ENCODE measurements at places on chromosomes 13 and 19. TPM values are rescaled to one million over a fixed set of nuclear protein-coding genes. Genes with fewer than 3 reads are reported as not detected.
A peak's percentile ranks its signal among the peaks of the same experiment; 100 is the strongest.

GRCh38 chr19:4327252-4327876 lies 11.3 kb downstream of the STAP2 start:
- H3K4me1 ChIP-seq, result peaks cover 11% of the 10 kb centered on the region
- H3K36me3 ChIP-seq, result no peaks in the 10 kb centered on the region

GRCh38 chr19:55993492-55993891 lies 6.9 kb downstream of the NLRP5 start:
- H3K27me3 ChIP-seq, result no peaks in the 10 kb centered on the region
- DNase-seq, result no peak
- no peak overlapping the region for H3K4me3 ChIP-seq
- H3K36me3 ChIP-seq, result no peaks in the 10 kb centered on the region

- no peaks in the 10 kb centered on the region for H3K27me3 ChIP-seq
- no peak overlapping the region for H3K27ac ChIP-seq
- no peaks in the 10 kb centered on the region for H3K4me1 ChIP-seq
- H3K4me3 ChIP-seq, result no peak overlapping the region
- no peaks in the 10 kb centered on the region for H3K36me3 ChIP-seq
- no peak for DNase-seq
These were observed 293.5 kb downstream of the SPRY2 start for GRCh38 chr13:80047406-80047805.

GRCh38 chr19:23101241-23101640 lies 15.6 kb upstream of the ZNF730 start:
- H3K27me3 ChIP-seq, result no peaks in the 10 kb centered on the region
- H3K27ac ChIP-seq, result no peak overlapping the region
- H3K36me3 ChIP-seq, result no peaks in the 10 kb centered on the region
- no peak overlapping the region for H3K4me3 ChIP-seq

GRCh38 chr13:95003019-95003813 lies 290.9 kb upstream of the SOX21 start:
- no peak overlapping the region for H3K4me3 ChIP-seq
- H3K27me3 ChIP-seq, result peaks cover 4% of the 10 kb centered on the region
- H3K36me3 ChIP-seq, result no peaks in the 10 kb centered on the region
- DNase-seq, result no peak
- no peaks in the 10 kb centered on the region for H3K4me1 ChIP-seq

GRCh38 chr13:45042539-45042938 lies 53.2 kb downstream of the GPALPP1 start:
- H3K27me3 ChIP-seq, result no peaks in the 10 kb centered on the region
- no peaks in the 10 kb centered on the region for H3K4me1 ChIP-seq
- no peak for DNase-seq
- no peak overlapping the region for H3K27ac ChIP-seq

DNA sequence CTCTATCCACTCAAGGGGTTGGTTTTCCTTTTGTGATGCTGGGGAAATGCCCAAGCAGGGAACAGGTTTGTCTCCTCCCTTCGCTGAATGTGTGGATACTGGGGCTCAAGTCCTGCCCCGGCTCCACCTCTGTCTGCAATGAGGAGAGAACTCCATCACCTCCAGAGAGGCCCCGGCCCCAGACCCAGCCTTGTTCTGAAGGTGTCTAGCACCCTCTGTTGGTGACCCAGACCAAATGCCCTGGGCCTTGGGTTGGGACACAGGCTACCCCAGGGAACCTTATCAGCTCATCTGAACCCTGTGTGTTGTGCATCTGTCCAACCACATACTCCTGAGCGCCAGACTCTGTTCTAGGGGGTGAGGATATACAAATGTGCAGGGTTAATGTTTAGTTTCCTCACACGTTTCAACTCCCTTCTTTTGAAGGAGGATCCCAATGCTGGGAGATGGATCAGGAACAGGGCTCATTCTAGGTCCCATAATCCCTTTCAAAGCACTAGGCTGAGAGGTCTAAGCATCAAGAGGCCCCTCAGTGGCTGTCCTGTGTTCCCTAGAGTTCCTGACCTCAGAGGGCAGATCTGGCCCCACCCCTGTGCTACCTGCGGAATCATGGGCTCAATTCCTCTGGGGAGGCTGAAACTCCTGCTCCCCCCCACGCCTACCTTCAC lies 112.5 kb upstream of the SLC7A1 start:
- no peaks in the 10 kb centered on the region for H3K4me1 ChIP-seq
- peak; percentile 8 for DNase-seq
- no peaks in the 10 kb centered on the region for H3K36me3 ChIP-seq
- no peak overlapping the region for H3K27ac ChIP-seq

DNA sequence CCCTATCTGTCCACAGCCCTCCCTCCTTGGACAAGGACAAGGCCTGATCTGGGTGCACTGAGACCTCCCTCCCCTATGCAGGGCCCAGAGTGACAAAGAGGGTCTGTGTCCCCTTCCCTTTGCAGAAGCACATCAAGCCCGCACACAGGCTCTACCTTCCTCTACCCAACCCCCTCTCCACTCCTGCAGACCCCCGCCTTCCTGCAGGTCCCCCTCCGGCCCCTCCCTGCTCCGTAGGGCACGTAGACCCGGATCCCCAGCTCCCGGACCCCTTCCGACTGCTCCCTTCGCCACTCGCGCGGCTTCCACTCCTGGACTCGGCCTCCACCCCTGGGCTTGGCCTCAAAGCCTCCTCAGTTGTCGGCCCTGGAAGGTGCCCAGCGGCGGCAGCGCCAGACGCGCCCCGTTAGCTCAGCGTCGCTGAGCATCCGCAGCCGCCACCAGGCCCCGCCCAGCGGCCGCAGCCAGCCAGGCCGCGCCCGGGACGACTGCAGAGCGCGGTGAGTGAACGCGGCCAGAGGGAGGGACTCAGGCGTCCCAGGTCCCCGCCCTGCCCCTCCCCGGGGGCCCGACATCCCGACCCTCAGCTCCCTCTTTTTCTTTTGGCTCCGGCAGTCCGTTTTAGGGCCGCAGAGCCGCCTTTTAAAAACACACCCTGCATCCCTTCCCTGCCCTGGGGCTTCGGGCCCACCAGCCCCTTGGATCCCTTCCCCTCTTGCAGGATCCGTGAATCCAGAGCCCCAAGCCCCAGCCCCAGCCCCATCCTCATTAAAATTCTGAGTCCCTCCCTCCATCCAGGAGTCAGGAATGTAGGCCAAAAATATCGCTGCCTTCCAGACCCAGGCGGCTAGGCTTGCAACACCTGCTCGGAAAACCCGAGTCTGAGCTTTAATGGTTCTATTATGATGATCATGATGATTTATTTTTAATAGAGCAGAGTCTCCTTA lies 1.5 kb upstream of the MYADM start:
- DNase-seq, result peak; percentile 72
- H3K27ac ChIP-seq, result peak overlapping the region; percentile 97
- no peaks in the 10 kb centered on the region for H3K27me3 ChIP-seq
- H3K4me3 ChIP-seq, result peak overlapping the region; percentile 60

- no peaks in the 10 kb centered on the region for H3K36me3 ChIP-seq
- no peak for DNase-seq
- H3K4me3 ChIP-seq, result no peak overlapping the region
- H3K27me3 ChIP-seq, result no peaks in the 10 kb centered on the region
- H3K27ac ChIP-seq, result no peak overlapping the region
These were observed 189.5 kb downstream of the LMO7 start for GRCh38 chr13:75825594-75825993.

DNA sequence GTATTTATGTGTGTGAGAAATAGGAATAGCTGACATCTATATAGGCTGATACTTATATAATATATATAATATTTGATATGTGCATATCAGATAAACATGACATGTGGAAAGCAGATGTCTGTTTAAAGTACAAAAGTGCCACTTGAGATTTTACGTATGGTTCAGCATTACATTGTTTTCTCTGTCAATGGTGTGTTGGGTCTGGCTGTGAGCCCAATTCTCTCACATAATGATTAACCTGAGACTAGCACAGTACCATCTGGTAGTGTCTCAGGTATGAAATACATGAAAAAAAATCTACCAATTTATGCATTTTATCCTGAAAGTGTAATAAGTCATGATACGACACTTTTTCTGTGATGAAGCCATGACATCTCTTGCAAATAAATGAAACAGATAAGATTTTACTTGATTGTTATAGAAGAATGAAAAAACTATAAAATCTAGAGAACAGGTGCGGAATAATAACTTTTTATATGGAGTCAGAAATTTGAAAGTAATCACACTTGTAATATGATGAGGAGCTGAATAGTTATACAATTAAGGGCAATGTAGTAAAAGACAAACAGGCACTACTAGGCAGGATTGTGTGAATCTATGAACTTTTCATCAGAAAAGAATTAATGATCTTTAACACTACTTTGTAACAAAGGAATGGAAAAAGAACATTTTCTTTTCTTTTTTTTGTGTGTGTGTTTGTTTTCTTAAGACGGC lies 1405.0 kb downstream of the OLFM4 start:
- no peak for DNase-seq
- no peak overlapping the region for H3K27ac ChIP-seq
- no peak overlapping the region for H3K4me3 ChIP-seq

DNA sequence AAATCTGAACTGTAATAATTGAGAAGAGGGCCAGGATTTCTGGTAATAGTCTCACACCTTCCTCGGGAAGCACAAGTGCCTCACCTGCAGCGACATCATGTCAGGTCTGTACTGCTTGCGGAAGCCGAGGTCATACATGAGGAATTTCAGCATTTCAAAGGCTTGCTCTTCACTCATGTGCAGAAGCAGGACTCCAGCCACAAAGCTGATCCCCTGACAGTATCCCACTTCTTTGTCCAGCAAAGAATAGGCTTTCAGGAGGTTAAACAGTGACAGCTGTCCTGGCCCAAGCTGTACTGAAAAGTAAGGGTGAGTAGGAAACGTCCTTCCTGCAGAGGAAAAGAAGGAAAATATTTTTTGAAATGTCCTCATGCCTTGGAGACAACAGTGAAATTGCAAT lies 182.7 kb downstream of the TBC1D4 start:
- H3K27ac ChIP-seq, result no peak overlapping the region
- no peak for DNase-seq
- H3K27me3 ChIP-seq, result no peaks in the 10 kb centered on the region
- H3K36me3 ChIP-seq, result peaks cover 11% of the 10 kb centered on the region
- peaks cover 12% of the 10 kb centered on the region for H3K4me1 ChIP-seq

GRCh38 chr13:95247852-95248251 lies 53.4 kb downstream of the ABCC4 start:
- no peak overlapping the region for H3K27ac ChIP-seq
- no peaks in the 10 kb centered on the region for H3K4me1 ChIP-seq
- no peak for DNase-seq
- no peaks in the 10 kb centered on the region for H3K27me3 ChIP-seq
- no peaks in the 10 kb centered on the region for H3K36me3 ChIP-seq

DNA sequence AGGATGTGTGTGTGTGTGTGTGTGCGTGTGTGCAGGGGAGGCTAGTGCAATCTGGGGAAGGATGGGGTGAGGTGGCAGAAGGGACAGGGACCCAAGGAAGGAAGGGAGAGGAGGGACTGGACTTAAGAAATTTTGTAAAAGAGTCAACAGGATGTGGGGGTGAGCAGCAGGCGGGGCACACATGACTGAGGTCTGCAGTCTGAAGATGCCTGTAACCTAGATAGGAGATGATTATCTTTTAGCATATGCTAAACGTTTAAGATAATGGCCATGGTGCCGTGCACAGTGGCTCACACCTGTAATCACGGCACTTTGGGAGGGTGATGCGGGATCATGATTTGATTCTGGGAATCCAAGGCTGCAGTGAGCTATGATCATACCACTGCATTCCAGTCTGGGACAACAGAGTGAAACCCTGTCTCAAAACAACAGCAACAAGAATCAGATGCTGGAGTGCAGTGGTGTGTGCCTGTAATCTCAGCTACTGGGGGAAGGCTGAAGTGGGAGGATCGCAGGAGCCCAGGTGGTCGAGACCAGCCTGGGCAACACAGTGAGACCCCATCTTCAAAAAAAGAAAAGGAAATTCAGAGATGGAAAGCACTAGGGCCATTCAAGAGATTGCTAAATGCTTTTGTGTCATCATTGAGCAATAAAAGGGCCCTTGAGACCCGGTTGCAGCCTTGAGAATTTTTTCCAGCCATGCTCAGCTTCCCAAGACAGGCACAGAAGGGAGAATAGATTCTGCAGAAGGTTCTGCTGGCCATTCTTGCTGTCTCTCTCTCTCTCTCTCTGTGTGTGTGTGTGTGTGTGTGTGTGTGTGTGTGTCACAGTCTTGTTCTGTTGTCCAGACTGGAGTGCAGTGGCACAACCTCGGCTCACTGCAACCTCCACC lies 3.8 kb upstream of the ZNF414 start:
- H3K27me3 ChIP-seq, result no peaks in the 10 kb centered on the region
- no peaks in the 10 kb centered on the region for H3K36me3 ChIP-seq
- peak overlapping the region; percentile 74 for H3K4me3 ChIP-seq
- peak overlapping the region; percentile 71 for H3K27ac ChIP-seq
- peaks cover 66% of the 10 kb centered on the region for H3K4me1 ChIP-seq

- peaks cover 56% of the 10 kb centered on the region for H3K4me1 ChIP-seq
- no peak for DNase-seq
- H3K36me3 ChIP-seq, result no peaks in the 10 kb centered on the region
- peak overlapping the region; percentile 100 for H3K4me3 ChIP-seq
These were observed 644 bp downstream of the HCST start for GRCh38 chr19:35902870-35903475.

DNA sequence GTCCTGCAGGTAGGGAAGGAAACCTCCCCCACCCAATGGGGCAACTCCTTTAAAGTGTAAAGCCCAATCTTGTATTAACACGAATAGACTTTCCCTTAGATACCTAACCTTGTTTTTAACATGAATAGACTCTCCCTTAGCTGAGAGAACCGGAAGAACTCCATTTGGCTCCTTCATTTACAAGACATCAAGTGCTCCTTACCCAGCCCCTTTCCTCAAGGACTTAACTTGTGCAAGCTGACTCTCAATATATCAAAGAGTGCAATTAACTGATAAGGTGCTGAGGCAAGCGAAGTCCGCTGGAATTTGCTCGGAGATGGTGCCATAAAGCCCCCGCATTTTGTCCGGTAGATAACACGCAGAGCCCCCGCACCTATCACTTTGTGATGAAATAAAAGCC lies 9.9 kb upstream of the ZNF90 start:
- H3K27me3 ChIP-seq, result peaks cover 7% of the 10 kb centered on the region
- H3K4me3 ChIP-seq, result no peak overlapping the region
- no peaks in the 10 kb centered on the region for H3K36me3 ChIP-seq

GRCh38 chr13:21884299-21884909 lies 213.5 kb downstream of the FGF9 start:
- no peak overlapping the region for H3K4me3 ChIP-seq
- no peak overlapping the region for H3K27ac ChIP-seq
- DNase-seq, result no peak

DNA sequence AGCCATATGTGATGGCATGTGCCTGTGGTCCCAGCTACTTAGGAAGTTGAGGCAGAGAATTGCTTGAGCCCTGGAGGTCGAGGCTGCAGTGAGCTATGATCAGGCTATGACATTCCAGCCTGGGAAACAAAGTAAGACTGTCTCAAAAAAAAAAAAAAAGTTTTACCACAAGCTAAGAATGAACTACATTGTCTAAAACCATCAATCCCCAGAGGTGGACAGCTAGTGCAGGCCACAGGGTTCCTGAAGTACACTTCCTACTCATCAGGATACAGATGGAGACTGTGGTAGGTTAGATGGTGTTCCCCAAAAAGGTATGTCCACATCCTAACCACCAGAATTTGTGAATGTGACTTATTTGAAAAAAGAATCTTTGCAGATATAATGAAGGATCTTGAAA lies 63.5 kb upstream of the DOCK9 start:
- H3K4me3 ChIP-seq, result no peak overlapping the region
- no peak overlapping the region for H3K27ac ChIP-seq
- H3K27me3 ChIP-seq, result no peaks in the 10 kb centered on the region
- peaks cover 60% of the 10 kb centered on the region for H3K4me1 ChIP-seq
- no peaks in the 10 kb centered on the region for H3K36me3 ChIP-seq

CEACAM8 gene
- total RNA-seq, result not detected

ZNF546 gene
- 5.0 TPM for total RNA-seq

HIPK4 gene
- not detected for total RNA-seq

ATP4A gene
- total RNA-seq, result not detected

PSG1 gene
- total RNA-seq, result not detected

MADCAM1 gene
- total RNA-seq, result 0.44 TPM

CACNA1A gene
- total RNA-seq, result 0.20 TPM

TMEM86B gene
- 10.3 TPM for total RNA-seq

PEAK3 gene
- total RNA-seq, result not detected
